Caudate nucleus (tissue), 63 donors: ENCODE measurements at places on chromosomes 7 and 10.

DNA sequence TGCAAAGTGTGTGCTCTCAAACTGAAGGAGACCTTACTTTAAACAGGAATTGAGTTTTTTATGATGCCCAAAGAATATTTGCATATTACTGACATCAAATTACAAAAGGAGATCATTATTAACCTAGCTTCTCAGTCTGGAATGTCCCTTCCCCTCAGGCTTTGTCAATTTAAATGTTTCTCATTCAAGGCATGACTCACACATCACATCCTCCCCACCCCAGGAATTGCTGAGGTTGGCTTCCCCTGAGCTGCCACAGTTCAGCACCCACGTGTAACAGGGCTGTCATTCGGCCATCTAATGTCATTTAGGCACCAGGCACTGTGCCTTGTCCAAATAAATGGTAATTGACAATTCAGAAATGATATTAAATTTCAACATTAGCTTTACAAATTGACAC is 305.9 kb upstream of the MGMT start:
- no peak for DNase-seq

DNA sequence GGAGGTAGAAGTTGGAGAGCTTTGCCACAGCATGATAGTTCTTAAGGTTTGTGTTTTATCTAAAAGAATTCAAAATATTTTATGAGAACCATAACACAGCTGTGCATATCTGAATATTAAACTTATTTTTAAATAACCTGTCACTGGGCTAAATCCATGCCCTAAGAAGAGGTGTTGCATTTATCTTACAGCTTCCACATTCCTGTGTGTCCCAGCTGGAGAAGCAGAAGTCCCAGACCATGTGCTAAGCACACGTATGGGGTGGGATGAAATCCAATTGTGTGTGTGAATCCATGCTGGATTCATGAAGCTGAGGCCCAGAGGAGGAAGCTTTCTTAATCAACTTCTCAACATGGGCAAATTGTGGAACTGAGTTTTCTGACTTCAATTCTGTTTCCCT is 121.5 kb downstream of the PKD1L1 start:
- DNase-seq, result no peak

- no peak for DNase-seq
Measured at GRCh38 chr7:45590679-45591057, 16.5 kb downstream of the ADCY1 start.

DNA sequence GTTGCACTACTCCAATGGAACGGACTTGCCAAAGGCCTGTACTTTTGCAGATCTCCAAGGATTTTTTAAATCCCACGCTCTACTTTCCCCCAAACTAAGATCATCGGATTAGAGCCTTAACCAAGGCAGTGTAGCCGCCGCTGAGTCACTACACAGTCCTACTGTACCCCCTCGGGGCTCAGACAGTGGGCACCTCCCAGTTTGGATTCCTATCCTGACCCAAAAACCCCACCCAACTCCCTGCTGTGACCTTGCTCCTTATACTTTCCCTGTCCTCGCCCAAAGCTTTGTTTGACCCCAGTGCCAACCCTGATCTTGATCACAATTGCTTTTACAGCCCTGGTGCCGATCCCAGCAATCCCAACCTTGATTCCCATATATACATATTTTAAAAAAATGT is 17.5 kb upstream of the PLAU start:
- no peak for DNase-seq

DNA sequence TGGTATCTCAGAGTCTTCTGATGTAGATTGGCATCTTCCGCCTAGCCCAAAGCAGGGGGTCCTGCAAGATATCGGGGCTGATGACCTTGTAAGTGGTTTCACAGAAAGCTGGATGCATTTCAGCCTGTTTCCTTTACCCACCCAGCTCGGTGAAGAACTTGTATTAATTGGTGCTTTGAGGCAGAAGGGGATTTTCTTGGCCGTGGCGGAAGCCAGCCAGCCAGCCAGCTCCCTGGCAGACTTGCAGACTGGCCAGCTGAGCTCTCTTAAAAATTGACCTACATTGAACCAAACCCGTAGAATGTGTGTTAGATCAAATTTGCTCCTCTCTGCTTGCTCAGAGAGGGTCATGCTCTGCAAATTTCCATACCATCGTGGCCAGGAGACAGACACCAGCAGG is 218.4 kb downstream of the ADAM12 start:
- peak; percentile 19 for DNase-seq

DNA sequence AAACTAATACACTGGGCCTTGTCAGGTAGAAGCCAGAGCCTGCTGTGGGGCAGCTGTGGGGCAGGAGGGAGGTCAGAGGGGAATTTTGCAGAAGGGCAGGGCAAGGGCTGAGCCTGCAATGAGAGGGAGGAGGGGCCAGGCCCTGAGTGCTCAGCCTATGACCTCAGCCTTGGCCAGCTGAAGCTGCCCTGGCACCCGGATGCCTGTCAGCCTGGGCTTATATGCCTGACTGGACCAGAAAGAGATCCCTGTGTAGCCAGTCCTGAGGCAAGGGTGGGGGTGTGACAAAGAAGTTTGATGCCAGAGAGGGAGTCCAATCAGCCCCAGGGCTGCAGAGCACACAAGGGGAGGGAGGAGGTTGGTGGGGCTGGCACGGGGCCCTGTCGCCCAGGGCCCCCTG is 22.3 kb upstream of the PRRT4 start:
- DNase-seq, result no peak
